Activated T-cell treated with anti-CD3 and anti-CD28 coated beads, Interleukin-2, amount 50 U/mL, for 4 hours (primary cell): ENCODE measurements at places on chromosomes 1 and 21. TPM values are rescaled to one million over a fixed set of nuclear protein-coding genes. Genes with fewer than 3 reads are reported as not detected.

DNA sequence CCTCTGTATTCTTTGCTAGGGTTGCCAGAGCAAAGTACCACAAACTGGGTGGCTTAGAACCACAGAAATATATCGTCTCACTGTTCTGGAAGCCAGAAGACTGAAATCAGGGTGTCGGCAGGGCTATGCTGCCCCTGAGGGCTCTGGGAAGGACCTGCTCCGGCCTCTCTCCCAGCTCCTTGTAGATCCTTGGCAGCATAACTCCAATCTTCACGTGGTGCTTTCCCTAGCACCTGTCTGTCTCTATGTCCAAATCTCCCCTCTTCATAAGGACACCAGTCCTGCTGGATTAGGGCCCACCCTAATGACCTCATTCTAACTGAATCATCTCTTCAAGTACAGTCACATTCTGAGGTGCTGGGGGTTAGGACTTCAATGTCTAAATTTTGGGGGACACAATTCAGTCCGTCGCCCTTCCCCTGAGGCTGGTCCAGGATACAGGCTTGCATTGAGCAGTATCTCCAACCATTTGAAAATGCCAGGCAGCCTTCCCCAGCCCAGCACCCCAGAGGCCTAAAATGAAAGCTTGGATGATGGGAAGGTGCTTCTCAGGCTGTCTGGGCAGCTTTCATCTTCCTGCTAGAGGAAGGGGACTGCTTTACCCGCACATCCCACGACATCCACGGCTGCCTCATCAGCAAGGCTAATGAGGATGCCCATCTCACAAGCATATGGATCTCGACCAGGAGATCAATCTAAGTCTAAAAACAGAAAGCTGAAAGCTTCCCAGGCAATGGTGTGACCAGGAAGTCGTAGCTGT lies 24.7 kb downstream of the TRIM67 start:
- no peak for DNase-seq

- no peak for DNase-seq
Observed at GRCh38 chr21:14762734-14763694, 216.9 kb upstream of the SAMSN1 start.

SHISA4 gene
- 0.19 TPM for total RNA-seq

- DNase-seq, result no peak
Observed at GRCh38 chr1:35899941-35900340, 16.9 kb downstream of the AGO1 start.
